ENCODE measurements at places on chromosomes 4 and X.

DNA sequence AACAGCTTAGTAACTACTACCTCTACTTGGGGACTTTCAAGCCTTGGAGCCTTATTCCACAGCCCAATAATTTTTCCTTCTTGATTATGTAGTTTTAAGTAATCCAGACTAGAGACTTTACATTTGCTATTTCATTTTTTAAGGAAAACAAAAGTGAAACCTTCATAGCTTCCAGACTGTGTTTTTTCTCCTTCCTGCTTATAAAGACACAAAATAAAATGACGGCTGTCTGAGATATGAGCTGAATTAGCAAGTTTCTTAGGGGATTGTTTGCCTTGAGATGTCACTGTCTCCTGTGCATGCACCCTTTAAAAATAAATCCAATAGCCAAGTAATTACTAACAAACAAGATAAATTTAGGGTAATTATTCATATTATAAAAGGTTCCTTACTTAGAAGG lies 78.8 kb upstream of the PACRGL start:
- no peak for DNase-seq

- DNase-seq: no peak
Measured at GRCh38 chr4:127214016-127214415, 418.7 kb upstream of the INTU start.

GRCh38 chrX:112643721-112644120 lies 36.0 kb downstream of the LHFPL1 start:
- no peak for DNase-seq

DNA sequence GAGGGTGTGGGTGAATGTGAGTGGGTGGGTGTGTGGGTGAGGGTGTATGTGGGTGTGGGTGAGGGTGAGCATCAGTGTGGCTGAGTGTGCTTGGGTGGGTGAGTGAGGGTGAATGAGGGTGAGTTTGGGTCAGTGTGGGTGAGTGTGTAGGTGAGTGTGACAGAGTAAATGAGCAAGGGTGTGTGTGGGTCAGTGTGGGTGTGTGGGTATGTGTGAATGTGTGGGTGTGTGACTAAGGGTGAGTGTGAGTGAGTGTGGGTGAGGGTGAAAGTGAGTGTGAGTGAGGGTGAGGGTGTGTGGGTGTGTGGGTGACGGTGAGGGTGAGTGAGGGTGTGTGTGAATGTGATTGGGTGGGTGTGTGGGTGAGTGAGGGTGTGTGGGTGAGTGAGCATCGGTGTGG lies 1676.7 kb upstream of the TENM3 start:
- DNase-seq: no peak

GRCh38 chr4:145498430-145498829 lies 16.8 kb downstream of the SMAD1 start:
- DNase-seq: no peak
